ENCODE measurements at places on chromosomes 5 and 9.

DNA sequence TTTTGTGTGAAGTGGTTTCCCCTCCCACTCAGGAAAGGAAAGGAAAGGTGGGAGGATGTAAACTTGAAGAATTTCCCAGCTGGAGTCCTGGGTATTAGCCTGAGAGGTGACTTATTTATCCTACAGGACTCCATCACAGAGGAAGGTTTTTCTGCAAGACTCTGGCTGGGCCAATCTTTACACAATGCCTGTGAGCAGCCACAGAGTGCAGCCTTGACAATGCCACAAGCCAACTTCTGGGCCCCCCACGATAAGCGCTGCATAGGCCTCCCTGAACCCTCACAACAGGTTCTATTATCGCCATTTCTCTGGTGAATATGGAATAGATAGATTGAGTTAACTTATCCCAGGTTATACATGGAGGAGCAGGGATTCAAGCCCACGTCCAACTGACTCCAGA lies 12.4 kb downstream of the TTC39B start:
- DNase-seq = no peak

DNA sequence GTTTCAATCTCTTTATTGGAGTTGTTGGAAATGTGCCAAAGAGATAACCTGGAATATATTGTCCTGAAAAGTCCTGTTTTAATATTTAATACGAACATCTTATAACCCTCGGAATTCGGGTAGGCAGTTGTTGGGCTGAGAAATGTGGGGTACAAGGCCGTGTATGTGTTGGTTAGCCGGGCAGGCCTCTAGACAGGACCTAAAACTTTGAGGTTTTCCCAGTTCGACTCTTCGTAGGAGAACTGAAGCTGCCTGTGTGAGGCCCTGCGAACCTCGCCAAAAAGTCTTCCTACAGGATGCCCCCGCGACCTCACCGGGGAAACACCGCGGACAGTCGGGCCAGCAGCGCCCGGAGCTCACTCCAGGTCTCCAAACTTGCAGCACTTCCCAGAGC lies 583 bp upstream of the TJP2 start:
- no peak for DNase-seq

- no peak for DNase-seq
Measured at GRCh38 chr5:4156889-4157288, 561.3 kb downstream of the IRX1 start.

GRCh38 chr9:71885467-71885866 lies 25.5 kb downstream of the ABHD17B start:
- no peak for DNase-seq

DNA sequence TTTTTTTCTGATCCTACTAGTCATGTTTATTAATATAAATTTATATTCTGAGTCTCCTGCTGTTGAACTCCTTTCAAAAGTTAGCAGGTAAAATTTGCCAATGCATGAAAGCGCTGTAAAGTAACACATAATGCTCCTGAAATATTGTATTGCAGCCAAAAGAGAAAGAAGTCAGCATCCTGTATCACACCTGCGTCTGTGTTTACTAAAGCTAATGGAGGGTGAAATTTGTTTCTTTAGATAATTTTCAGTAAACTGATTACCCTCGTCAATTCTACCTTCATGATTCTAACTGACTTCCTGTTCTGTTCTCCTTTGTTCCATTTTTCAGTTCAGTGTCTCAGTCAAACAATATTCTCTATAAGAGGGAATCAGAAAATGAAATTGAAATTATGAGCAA lies 415.4 kb downstream of the CDH9 start:
- peak; percentile 36 for DNase-seq

DNA sequence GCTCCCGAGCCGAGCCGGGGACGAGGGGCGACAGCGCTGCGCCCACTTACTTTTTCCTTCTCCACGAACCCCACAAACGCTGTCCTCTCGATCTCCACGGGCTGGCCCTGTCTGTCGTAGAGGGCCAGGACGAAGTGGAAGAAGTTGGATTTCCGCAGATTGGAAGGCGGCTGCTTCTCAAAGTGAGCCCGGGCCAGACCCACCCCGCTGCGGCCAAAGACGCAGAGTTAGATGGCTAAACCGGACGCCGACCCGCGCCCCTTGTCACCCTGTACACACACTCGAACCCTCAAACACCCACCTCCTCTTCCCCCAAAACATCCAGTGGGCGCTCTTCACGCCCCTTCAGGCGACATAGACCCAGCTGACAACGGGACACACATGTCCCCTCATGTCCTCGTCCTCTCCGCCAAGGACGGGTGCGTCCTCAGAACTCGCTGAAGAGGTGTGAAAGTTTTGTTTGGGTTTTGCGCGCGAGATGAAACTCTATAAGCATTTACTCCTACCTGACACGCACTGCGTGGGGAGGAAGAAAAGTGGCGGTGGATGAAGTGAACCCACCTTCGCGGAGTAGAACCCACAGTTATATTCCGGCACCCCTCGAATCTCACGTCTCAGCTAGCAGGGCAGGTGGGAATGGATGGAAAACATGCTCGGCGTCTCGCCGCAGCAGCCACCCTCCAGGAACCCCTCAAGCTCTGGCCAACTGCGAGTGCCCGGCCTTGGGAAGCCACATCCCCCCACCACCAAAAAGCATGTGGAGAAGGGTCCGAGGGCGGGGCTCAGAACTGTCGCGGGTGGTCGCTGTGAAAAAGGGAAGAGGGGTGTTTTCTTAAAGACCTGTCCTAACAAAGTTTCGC lies 2.6 kb downstream of the EBF1 start:
- DNase-seq = no peak

GRCh38 chr9:86246752-86247161 lies 12.7 kb downstream of the C9orf153 start:
- DNase-seq = no peak

DNA sequence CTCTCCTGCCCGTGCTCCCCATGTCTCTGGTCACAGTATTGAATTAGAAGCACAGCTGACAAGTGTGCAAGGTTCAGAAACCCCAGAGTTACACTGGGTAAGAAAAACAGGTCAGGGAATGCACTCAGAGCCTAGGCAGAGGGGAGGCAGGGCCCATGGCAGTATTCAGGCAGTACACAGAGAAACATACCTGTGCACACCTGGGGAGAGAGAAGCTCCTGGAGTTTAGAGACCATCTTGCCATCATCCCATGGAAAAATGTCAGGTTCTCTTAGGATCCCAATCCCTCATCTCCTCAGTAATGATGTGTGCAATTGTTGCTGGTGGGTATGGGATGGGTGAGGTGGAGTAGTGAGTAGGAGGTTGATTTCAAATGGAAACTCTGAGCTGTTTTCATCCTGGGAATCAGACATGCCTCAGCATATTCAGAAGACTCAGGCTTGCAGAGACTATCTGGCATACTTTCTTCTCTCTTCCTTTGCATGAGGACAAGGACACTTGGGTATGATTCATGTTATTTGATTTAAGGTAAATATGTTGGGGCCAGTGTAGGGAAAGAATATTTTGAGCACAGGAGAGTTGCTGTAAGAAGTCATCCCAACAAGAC lies 228.5 kb downstream of the ESM1 start:
- no peak for DNase-seq

- DNase-seq = no peak
Measured at GRCh38 chr9:124502711-124503702, 4.2 kb downstream of the NR5A1 start.

- no peak for DNase-seq
Measured at GRCh38 chr9:137037483-137037882, 5.6 kb upstream of the FUT7 start.

DNA sequence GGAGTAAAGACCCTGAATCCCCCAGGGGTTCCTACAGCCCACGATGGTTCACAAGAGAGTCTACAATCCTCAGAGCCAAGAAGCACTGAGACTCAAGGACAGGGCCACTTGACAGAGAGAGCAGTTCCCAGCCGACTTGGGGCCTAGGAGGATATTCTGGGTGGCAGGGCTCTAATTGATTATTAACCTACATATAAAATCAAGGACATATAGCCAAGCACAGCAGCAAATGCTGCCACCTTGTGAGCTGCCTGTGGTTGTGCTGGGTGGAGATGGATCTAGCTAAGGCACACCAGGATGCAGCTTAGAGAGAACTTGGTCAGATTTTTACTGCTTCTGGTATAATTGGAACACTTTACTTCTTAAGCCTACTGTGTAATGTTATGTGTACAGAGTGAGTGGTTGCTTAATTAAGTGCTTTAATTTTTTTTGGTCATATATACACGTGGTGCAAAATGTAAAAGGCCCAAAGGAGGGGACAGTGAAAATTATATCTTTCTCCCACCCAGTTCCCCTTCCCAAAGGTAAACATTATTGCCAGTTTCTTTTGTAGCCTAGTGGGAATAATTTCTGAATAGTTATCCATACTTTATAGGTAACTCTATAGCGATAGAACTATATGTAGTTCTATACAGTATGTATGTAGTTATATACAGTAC lies 78.8 kb downstream of the F2RL2 start:
- no peak for DNase-seq

DNA sequence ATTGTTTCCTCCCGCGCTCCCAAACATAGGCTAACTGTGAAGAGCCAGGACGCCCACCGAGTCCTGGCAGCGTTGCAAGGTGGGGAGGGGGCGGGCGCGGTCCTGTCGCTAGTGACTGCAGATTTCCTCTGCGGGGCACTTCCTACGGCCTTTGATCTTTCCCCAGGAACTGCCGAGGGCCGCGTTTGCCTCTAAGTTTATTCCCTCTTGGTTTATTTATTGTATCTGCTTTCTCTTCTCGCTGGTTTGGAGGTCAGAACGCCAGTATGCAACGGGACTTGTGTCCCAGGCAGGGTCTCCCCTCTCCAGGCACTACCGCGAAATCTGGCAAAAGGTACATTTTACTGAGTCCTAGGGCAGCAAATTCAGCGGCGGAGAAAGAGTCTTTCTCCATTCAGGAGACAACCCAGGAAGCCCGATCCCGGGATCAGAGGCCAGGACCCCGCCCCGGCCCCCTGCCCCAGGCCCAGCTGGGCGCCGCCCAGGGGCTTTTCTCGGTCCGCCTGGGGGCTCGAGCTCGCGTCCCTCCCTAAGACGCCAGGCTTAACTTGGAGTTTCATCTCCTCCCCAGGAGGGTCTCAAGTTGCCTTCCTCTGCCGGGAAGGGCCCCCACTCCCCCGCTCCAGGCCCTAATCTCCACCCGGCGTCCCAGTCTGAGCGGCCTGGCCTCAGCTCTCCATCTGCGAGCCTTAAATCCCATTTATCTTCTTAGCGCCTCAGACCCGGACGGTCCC lies 884 bp upstream of the EGFLAM start:
- DNase-seq = no peak

- no peak for DNase-seq
Measured at GRCh38 chr9:561427-561826, 280.1 kb upstream of the DMRT1 start.

DNA sequence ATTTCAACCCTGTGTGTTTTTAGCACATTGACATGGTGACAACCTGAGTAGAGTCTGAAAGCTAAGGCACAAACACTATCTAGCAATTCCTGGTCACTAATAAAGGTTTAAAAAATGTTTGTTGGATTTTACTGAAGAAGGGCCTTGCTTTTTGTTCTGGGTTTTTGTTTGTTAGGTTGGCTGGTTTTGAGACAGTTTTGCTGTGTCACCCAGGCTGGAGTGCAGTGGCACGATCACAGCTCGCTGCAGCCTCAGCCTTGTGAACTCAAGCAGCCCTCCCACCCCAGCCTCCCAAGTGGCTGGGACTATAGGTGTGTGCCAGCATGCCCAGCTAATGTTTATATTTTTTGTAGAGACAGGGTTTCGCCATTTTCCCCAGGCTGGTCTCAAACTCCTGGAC lies 39.0 kb downstream of the PRKACG start:
- DNase-seq = no peak

DNA sequence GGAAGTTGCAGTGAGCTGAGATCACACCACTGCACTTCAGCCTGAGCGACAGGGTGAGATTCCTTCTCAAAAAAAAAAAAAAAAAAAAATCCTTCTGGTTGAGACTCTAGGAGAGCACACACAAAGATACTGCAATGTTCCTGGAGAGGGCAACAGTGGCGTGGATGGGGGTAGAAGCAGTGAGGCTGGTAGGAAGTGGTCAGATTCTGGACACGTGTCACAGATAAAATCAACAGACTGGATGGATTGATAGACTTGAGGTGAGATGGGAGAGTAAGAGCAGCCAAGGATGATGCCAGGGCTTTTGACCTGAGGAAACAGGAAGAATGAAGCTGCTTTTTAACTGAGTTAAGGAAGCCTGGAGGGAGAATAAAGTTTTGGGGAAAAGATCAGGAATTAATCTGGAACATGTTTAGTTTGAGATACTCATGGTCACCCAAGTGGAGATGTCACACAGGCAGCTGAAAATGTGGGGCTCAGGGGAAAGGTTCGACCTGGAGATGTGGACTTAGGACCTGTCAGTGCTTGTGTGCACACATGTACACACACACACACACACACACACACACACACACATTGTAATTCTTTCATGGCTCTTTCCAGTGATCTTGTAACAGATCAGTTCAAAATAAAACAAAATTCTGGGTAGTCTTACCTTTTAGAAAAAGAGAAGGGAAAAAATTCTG lies 88.1 kb downstream of the FANCC start:
- DNase-seq = no peak

- no peak for DNase-seq
Measured at GRCh38 chr9:8070779-8071444, 271.3 kb upstream of the DMAC1 start.

- DNase-seq = no peak
Measured at GRCh38 chr9:89657765-89658164, 53.0 kb downstream of the GADD45G start.

- DNase-seq = no peak
Measured at GRCh38 chr5:55758231-55758630, 20.4 kb downstream of the DDX4 start.

GRCh38 chr9:93231121-93231694 lies 47.3 kb downstream of the WNK2 start:
- DNase-seq = peak; percentile 75

DNA sequence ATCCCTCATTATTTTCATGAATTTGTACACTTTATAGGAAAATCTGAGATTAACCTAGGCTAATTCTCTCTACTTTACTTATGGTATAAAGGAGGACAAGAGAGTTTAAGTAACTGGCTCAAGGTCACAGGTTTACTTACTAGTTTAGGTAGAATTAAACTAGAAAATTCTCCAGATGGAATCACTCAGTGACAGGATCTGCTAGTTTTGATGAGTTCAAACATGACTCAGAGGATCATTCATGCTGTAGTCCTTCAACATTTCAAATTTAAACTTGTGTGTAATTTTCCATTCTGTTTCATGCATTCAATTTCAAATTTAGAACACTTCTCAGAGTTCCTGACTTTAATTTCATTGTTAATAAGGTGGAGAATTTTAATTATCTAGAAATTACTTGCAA lies 485.7 kb upstream of the TUSC1 start:
- DNase-seq = no peak

GRCh38 chr9:99108131-99108530 lies 3.2 kb downstream of the TGFBR1 start:
- DNase-seq = no peak

DNA sequence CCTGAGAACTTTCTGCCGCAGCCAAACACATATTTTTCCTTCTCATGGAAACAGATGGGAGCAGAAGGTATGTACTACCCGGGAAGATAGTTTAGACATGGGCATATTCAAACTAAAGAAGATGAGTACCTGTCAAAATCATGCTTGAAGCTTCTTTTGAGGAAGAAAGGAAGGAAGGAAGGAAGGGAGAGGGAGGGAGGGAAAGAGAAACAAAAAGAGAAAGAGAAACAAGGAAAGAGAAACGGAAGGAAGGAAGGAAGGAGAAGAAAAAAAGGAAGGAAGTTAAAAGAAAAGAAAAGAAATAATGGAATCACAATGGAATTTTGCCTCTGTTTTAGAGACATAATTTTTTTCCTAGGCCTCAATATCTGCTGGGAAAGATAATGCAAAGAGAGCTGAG lies 34.6 kb downstream of the EPB41L4A start:
- no peak for DNase-seq

Data from NCI-H2029 treated with DMSO at 0.1 percent for 48 hours (cell line).